AML-193 (cell line): ENCODE measurements at places on chromosomes 4 and X.

- DNase-seq = no peak
These were observed 126.2 kb downstream of the PALLD start for GRCh38 chr4:168623011-168623410.

- DNase-seq = no peak
These were observed 41.6 kb downstream of the ZCCHC12 start for GRCh38 chrX:118865231-118865630.

DNA sequence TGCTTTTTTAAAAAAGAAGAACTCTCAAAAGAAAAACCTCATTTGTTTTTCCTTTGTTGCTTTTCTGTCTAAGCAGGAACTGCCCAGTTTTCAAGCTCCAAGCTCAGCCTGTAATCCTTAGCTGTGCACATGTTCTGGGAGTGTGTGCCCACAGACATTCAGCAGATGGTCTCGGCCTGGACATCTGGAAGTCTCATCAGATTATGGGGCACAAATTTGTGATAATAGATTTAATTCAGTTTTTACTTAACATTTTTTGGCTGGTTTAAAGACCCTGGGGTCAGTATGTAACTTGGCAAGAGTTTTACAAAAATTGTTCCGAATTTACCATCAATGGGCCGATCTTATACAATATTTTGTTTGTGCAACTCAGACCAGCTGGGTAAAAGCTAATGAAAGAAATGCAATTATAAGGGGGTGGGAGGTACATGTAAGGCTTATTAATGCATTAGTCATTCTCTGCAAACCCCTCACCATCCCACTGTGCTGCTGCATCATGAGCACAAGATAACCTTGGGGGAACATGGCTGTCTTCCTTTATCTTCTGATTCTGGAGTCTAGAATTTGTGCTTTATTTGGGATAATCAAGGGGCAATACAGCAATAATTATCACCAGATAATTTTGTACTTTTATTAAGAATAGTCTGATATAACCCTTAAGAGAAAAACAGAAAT lies 86.9 kb upstream of the PHOX2B start:
- DNase-seq = no peak

- no peak for DNase-seq
These were observed 9.6 kb upstream of the PGRMC1 start for GRCh38 chrX:119226446-119226845.

DNA sequence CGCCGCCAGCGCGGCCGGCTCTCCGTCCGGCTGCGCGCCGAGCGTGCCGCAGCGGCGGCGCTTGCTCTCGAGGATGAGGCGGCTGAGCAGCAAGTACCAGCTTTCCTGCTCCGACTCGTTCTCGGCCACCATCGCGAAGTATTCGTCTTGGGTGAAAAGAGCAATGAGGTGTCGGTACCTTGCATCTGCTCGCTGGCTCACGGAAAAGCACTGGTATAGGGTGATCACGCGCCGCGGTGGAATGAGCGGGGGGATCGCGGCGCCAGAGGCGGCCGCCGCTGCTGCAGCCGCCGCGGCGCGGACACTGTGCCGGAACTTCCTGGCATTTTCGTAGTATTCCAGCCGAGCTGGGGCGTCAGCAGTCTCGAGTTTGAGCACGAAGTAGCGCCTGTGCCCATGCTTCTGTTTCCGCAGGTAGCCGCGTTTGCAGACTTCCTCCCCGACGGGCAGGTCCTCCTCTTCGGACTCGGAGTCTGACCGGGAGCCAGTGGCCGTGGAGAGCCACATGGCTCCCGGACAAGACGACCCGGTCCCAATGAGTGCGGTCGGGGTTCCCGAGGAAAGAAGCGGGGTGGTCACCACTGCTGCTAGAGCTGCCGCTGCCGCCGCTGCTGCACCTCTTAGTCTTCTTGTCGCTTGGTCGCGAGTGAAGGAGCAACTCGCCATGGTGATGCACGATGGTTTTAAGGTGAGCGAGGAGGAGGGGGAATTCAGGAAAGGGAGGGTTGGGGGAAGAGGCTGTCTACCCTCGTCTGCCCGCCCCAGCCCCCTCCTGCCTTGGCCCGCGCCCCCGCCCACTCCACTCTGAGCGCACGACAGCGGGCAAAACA lies 469 bp downstream of the IRS4 start:
- DNase-seq = no peak

- peak; percentile 22 for DNase-seq
These were observed 295.0 kb downstream of the CENPC start for GRCh38 chr4:67250131-67250896.

DNA sequence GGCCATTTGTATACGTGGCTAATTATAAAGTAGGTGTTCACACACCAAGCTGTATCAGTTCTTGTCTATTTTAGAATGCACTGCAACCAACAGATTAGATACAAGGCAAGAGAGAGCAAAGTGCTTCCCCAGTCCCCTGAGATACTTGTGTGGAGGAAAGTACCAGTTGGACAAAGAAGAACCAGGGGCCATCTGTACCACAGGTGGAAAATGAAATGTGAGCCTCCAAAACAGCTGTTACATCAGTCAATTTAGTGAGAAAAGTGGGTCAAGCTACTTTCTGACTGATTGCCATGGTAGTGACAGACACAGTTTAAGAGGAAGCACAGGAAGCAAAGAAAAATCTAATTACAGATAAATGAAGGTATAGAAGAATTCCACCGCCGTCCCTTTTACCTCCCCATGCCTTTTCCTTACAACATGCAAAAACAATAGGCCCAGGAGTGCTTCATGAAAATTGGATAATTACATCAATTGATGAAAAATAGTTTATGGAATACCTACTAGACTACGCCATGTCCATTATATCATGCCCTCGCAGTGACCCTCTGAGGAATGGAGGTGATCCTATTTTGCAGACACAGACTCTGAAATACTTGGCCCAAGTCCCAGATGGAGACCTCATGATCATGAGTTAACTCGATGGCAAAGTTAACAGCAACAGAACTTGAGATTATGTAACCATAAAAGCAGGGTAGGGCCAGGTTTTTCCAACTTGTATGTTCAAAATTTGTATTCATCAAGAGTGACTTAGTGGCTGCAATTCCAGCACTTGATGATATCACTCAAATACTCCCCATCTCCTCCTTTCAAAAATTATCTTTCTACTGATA lies 15.8 kb downstream of the SMPX start:
- DNase-seq = no peak

- no peak for DNase-seq
These were observed 28.5 kb upstream of the WNK3 start for GRCh38 chrX:54386314-54386713.

DNA sequence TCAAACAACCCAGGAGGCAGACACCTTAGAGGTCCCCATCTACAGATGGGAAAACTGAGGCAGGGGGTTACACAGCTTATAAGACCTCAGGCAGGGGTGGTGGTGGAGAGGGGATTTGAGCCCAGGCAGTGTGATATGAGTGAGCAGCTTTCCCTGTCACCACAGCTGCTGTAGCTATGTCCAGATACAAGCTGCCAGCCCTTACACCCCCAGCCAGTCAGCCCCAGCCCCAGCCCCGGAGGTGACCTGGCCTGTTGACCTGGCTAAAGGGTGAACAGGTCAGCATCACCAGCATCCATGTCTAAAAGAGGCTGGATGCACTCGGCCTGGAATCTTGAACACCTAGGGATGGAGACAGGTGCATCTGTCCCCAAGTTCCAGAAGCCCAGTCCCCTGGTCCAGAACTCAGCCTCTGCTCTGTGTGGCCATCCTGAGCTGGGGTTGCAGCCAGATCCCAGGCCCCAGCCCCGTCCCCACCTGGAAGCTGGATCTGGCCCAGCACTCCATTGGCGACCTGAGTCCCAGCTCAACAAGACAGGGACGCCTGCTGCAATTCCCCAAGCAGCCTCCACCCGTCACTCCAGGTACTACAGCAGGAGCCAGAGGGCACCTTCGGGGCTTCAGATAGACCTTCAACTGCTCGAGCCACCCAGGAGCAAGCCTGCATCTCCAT lies 89.5 kb downstream of the JAKMIP1 start:
- DNase-seq = no peak

GRCh38 chr4:48813964-48814363 lies 16.9 kb upstream of the OCIAD1 start:
- DNase-seq = no peak
